ENCODE measurements at places on chromosomes 13 and 19. TPM values are rescaled to one million over a fixed set of nuclear protein-coding genes. Genes with fewer than 3 reads are reported as not detected.

Gene ADM5
- total RNA-seq: 0.70 TPM

Gene EDNRB
- 112 TPM for total RNA-seq

Gene IGSF23
- total RNA-seq: not detected

Gene PRSS57
- not detected for total RNA-seq

Gene TMPRSS9
- total RNA-seq: under 0.01 TPM

Gene CYSLTR2
- total RNA-seq: not detected

Gene KIR2DL1
- not detected for total RNA-seq

Gene RDH8
- not detected for total RNA-seq

Gene CEACAM7
- total RNA-seq: 0.17 TPM

Gene PROZ
- 0.17 TPM for total RNA-seq

Gene SMAD9
- total RNA-seq: 11.1 TPM

Gene ZFP82
- 5.2 TPM for total RNA-seq

Gene CYP4F12
- not detected for total RNA-seq

Gene CD33
- not detected for total RNA-seq

Gene ANKRD24
- total RNA-seq: 0.68 TPM

Gene CBY2
- not detected for total RNA-seq

Gene MZT1
- total RNA-seq: 12.7 TPM

Gene IGLON5
- total RNA-seq: not detected

Gene ZNF888
- 6.5 TPM for total RNA-seq

Gene ZNF729
- not detected for total RNA-seq

Gene MTUS2
- not detected for total RNA-seq

Gene MAMSTR
- 0.09 TPM for total RNA-seq

Gene DPF1
- total RNA-seq: 0.47 TPM

Gene FCAR
- total RNA-seq: not detected
